ENCODE measurements at places on chromosomes 7 and 10.

- H3K27ac ChIP-seq: no peak overlapping the region
- H3K4me1 ChIP-seq: peaks cover 35% of the 10 kb centered on the region
- H3K36me3 ChIP-seq: no peaks in the 10 kb centered on the region
- H3K27me3 ChIP-seq: no peaks in the 10 kb centered on the region
These were observed 40.3 kb downstream of the GRB10 start for GRCh38 chr7:50742401-50742800.

GRCh38 chr7:12235970-12236369 is 24.9 kb downstream of the TMEM106B start:
- no peaks in the 10 kb centered on the region for H3K4me1 ChIP-seq
- H3K27me3 ChIP-seq: no peaks in the 10 kb centered on the region
- DNase-seq: no peak
- H3K36me3 ChIP-seq: no peaks in the 10 kb centered on the region
- no peak overlapping the region for H3K27ac ChIP-seq

DNA sequence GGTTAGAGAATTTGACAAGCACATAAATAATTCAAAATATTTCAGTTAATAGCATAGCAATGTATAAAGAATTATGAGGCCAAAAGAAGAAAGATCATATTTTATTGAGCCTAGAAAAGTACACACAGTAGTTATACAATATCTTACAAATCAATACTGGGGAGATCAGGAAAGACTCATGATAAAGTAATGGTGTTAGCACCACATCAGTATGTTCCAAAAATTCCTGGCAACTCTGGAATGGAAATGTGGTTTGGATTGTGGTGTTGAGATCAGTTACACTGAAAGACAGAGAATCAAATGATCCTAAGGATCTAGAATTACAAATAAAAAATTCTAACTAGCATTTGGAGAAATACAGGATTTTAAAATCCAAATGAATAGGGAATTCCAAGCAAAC is 420.5 kb upstream of the CNTNAP2 start:
- H3K4me3 ChIP-seq: no peak overlapping the region
- H3K36me3 ChIP-seq: no peaks in the 10 kb centered on the region
- no peaks in the 10 kb centered on the region for H3K27me3 ChIP-seq
- DNase-seq: no peak

GRCh38 chr10:60155943-60156683 is 233.6 kb downstream of the ANK3 start:
- H3K27ac ChIP-seq: no peak overlapping the region
- no peaks in the 10 kb centered on the region for H3K4me1 ChIP-seq
- H3K27me3 ChIP-seq: no peaks in the 10 kb centered on the region
- no peaks in the 10 kb centered on the region for H3K36me3 ChIP-seq

GRCh38 chr7:40151504-40151903 is 16.7 kb downstream of the SUGCT start:
- no peaks in the 10 kb centered on the region for H3K27me3 ChIP-seq
- H3K4me3 ChIP-seq: no peak overlapping the region
- H3K4me1 ChIP-seq: no peaks in the 10 kb centered on the region
- H3K36me3 ChIP-seq: no peaks in the 10 kb centered on the region
- no peak overlapping the region for H3K27ac ChIP-seq

DNA sequence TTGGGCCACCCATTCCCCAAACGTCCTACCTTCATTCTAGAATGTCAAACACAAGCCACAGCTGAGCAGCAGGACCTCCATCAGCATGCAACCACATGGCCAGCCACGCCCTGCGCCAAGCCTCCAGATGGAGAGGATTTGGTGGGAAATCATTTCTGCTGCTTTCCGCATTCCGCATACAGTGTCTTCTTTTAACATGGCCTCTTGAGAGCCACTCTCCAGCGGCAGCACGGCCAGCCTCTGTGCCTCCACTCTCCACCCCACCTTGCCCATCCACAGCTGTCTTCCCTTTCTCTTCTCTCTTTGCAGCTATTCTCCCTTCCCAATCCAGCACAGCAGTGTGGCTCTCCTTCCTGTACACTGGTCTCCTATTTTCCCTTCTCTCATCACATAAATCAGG is 389.1 kb downstream of the PAXIP1 start:
- no peaks in the 10 kb centered on the region for H3K27me3 ChIP-seq
- H3K4me3 ChIP-seq: no peak overlapping the region
- no peaks in the 10 kb centered on the region for H3K36me3 ChIP-seq

DNA sequence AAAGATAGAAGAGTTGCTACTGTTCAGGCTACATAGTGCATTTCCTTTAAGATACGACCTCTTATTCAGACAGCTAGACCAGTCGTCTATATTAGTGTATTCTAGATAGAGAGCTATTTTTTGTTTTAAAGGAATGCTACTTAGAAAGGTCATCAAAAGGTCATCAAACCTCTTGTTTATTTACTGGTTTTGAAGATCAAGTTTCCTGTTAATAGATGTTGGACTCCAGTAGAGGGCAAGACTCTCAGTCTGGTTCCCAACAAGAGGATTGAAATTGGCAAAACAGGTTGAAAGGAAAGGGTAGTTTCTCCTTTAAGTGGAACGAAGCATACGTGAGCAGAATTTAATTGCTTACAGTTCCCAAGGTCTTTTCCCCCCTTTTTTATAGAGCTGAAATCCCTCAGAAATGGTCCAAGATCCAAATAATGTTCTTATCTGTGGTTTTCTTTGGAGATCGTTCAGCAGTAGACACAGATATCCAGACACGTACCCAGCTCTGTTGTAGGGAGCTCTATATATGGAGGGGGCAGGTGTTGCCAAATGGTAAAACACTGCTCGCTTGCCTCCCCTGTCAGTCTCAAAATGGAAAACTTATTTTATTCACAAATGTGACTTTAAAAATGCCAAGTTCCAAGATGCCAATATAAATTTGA is 37.2 kb downstream of the BAMBI start:
- no peak overlapping the region for H3K27ac ChIP-seq
- no peak for DNase-seq
- no peaks in the 10 kb centered on the region for H3K36me3 ChIP-seq
- H3K4me1 ChIP-seq: no peaks in the 10 kb centered on the region
- no peak overlapping the region for H3K4me3 ChIP-seq

All from vagina (tissue), 2 donors.